ENCODE measurements at places on chromosomes 16 and 17.
A peak's percentile ranks its signal among the peaks of the same experiment; 100 is the strongest.

DNA sequence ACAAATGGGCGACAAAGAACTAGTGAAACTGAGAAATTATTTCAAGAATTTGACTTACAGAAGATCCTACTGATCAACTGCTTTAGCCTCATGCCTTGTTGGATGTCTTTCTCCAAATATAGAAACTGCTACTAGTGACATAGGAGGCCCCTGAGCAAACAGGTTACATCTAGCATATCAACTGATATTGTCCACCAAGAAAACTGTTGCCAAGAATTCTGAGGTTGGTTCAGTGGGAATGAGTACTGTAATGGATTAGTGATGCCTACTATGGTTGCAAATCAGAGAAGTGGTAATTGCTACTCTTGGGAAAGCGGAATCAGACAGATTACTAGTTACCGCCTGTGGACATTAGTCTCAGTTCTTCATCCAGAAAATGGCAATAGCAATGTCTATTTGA, 10.0 kb downstream of the CDC27 start:
- no peak for DNase-seq

GRCh38 chr16:81523387-81524115, 78.9 kb downstream of the CMIP start:
- DNase-seq, result peak; percentile 78

DNA sequence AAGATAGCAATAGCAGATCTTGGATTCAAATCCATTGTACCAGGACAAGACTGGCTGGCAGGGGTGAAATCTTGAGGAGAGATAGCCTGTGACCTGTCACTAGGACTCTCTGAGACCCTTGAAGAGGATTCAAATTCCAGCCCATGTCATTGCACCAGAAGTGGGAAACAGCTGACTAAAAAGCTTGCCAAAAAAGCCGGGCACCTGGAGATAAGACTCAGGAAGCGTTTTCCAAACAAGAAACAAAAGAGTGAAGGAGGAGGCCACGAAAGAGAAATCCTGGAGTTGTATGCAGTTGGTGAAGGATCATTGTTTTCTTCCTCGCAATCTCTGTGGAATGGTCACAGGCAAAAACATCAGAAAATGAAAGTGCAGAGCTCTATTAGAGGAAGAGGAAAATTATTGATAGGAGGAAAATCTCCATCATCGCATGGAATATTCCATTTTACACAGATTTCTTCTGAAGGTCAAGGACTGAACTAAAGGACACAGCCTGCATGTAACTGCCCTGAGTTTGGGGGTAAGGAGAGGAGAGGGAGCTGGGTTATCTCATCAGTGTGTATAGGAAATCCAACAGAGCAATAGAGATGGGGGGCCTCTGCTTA, 9.0 kb upstream of the WSB1 start:
- DNase-seq, result no peak

DNA sequence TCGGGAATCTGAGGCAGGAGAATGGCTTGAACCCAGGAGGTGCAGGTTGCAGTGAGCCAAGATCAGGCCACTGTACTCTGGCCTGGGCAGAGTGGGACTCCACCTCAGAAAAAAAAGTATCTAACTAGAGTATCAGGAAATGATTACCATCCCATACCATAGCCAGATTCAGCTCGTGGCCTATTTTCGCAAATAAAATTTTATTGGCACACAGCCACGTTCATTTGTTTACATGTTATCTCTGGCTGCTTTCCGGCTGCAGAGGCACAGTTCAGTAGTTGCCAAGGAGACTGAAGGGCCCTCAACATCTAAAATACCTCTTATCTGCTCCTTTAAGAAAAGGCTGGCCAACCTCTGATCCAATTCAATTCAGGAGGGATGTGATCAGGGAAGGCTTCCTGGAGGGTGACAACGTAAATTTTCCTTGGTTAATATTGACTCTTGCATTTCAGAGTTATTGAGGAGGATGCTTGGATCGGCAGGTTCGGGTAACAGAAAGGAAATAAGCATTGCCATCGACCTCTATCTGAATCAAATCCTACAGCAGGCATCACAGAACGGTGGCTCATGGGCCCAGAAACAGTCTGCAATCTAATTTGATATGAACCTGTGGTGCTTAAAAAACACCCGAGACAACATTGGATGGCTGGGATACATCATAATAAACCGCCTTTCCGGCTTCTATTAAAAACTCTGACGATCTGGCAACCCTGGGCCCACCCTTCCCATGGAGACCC, 73.8 kb downstream of the XYLT1 start:
- peak; percentile 44 for DNase-seq

DNA sequence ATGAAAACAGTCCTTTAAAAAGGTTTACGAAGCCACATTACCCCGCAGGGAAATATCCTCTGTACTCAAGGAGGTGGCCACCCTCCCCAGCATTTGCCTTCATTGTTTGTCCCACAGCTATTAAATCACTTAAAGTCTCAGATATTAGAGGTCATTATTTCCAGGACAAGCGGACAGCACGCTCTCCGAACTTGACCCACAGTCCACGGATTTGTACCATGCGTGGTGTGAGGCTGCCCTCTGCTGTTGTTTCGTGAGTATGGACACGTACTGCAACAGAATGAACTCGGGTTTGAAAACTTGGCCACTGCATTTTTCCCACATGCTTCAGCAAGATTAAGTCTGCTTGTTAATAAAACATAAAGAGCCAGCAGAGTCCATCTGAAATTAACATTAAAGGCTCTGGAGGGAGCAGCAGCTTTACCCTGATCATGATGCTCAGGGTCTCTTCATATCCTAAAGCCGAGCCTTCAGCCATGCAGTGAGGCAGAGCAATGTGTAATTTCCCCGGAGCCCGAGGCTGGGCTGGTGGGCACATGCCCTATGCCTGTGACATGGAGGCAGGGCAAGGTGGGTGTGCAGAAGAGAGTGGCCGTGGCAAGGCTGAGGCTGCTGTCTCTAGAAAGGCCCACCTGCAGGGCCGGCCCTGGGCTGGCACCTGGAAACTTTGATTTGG, 19.7 kb downstream of the MEAK7 start:
- DNase-seq, result peak; percentile 56

DNA sequence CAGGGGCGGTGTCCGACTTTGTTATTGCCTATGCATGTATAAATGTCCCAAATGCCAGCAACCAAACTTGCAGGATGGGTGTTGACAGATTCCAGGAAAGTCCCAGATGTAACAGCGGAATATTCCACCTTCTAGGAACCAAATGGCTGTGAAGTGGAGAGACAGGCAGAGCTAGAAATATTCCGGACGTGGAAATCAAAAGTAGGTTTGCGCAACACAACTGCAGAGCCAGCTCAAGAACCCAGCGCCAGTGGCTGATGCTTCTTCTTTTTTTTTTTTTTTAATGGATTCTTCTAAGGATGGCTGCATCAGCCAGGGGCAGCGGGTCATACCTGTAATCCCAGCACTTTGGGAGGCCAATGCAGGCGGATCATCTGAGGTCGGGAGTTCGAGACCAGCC, 601.7 kb downstream of the MAF start:
- DNase-seq, result no peak
